Activated CD4-positive, alpha-beta T cell treated with anti-CD3 and anti-CD28 coated beads, Interleukin-2, amount 10 ng/mL, durations not matched to agents 7 days and 5 days (primary cell): ENCODE measurements at places on chromosomes 3 and 15.

- H3K36me3 ChIP-seq: no peaks in the 10 kb centered on the region
- H3K4me3 ChIP-seq: no peak overlapping the region
- no peak for DNase-seq
- H3K27ac ChIP-seq: no peak overlapping the region
- peaks cover 17% of the 10 kb centered on the region for H3K27me3 ChIP-seq
Observed at GRCh38 chr3:194265505-194265892, 85.6 kb downstream of the CPN2 start.

- H3K36me3 ChIP-seq: no peaks in the 10 kb centered on the region
- no peak overlapping the region for H3K27ac ChIP-seq
- no peaks in the 10 kb centered on the region for H3K4me1 ChIP-seq
- DNase-seq: no peak
Observed at GRCh38 chr3:13824521-13825310, 55.2 kb downstream of the WNT7A start.

GRCh38 chr15:99645543-99645935, 79.8 kb downstream of the MEF2A start:
- no peak overlapping the region for H3K27ac ChIP-seq
- H3K4me1 ChIP-seq: peaks cover 9% of the 10 kb centered on the region
- no peak for DNase-seq
- H3K4me3 ChIP-seq: no peak overlapping the region
- H3K27me3 ChIP-seq: no peaks in the 10 kb centered on the region

DNA sequence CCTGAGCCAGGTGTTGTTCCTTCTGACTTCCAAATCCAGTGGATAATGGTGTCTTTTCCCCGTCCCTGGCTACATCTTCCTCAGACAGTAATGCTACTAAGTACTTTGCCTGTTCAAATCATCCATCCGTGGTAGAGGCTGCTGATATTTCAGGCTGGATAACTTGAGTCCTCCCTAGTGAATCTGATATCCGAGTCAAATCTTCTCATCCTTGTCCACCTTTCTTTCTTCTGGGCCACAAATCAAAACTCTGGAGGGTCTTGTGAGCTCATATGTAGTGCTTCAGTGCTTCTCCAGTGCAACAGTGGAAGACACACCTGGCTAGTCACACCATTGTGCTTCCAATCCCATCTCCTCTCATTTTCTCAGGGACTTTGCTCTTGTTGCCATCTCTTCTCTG, 11.2 kb downstream of the SH3GL3 start:
- peaks cover 1% of the 10 kb centered on the region for H3K27me3 ChIP-seq
- no peaks in the 10 kb centered on the region for H3K36me3 ChIP-seq
- H3K4me3 ChIP-seq: no peak overlapping the region
- no peak for DNase-seq

DNA sequence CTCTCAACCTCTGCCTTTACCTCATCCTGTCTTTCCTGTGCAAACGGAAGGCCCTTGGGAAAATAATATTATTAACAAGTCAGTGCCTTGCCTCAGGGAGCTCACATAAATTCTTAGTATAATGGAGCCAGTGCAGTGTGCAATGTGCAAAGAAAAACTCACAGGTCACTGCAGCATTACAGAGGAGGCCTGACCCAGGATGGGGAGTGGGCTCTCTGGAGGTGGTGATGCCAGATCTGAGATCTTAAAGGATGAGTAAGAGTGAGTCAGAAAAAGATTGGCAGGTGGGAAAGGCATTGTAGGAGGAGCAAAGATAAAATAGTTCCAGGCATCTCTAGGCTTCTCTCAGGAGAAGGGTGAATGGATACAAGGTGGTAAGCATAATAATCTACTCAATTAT, 185.6 kb upstream of the ADAMTS9 start:
- H3K27me3 ChIP-seq: no peaks in the 10 kb centered on the region
- no peaks in the 10 kb centered on the region for H3K36me3 ChIP-seq
- no peak overlapping the region for H3K27ac ChIP-seq
- no peaks in the 10 kb centered on the region for H3K4me1 ChIP-seq

- H3K27me3 ChIP-seq: no peaks in the 10 kb centered on the region
- DNase-seq: no peak
- no peak overlapping the region for H3K27ac ChIP-seq
- peaks cover 27% of the 10 kb centered on the region for H3K36me3 ChIP-seq
- no peaks in the 10 kb centered on the region for H3K4me1 ChIP-seq
Observed at GRCh38 chr3:17394541-17395155, 347.8 kb downstream of the TBC1D5 start.

DNA sequence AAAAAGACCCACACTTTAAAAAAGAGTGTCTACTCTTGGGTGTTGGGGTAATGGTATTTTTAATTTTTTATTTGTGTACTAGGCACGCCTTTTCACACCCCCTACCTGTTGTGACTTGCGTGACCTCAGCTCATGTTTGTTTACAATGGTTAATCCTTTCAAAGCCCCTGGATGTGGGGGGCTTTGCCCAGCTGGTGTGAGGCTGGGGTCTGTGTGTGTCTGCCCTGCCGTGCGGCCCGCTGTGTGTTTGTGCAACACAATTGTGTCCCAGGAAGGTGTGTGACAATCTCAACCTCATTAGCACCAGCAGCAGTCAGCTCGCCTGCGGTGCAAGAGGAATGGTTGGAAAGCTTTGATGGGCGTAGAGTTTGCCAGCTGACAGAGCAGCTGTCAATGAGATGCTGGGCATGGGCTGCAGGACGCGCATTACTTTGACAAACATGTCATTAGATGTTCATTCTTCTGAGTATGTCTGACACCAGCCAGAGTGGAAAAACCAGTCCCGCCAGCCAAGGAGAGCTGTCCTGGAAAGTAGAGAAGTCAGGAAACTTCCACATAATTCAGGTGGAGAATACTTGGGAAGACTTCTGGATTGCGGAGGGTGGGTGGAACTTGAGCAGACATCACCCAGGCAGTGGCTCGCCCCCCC, 9.6 kb downstream of the LRRK1 start:
- no peaks in the 10 kb centered on the region for H3K4me1 ChIP-seq
- no peak for DNase-seq
- H3K27ac ChIP-seq: no peak overlapping the region
- H3K4me3 ChIP-seq: no peak overlapping the region
- peaks cover 5% of the 10 kb centered on the region for H3K27me3 ChIP-seq
- H3K36me3 ChIP-seq: no peaks in the 10 kb centered on the region

DNA sequence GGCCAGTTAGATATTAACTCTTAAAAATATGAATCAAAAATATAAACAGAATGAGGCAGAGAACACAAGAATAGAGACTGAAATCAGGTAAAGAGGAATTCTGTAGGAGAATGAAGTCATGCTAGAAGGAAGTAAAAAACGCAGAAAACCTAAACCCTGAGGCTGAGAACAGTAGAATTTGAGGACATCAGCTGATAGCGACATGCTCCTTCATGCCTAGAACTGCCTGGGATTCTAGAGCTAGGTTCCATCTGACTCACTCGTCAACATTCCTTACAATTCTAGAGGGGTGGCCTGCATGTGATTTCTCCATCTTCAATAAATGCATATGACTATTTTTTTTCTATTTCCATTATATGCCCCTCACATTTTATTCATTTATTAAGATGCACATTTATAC, 343.0 kb downstream of the ROBO1 start:
- no peaks in the 10 kb centered on the region for H3K27me3 ChIP-seq
- DNase-seq: no peak
- H3K36me3 ChIP-seq: no peaks in the 10 kb centered on the region
- H3K4me3 ChIP-seq: no peak overlapping the region
- no peaks in the 10 kb centered on the region for H3K4me1 ChIP-seq

DNA sequence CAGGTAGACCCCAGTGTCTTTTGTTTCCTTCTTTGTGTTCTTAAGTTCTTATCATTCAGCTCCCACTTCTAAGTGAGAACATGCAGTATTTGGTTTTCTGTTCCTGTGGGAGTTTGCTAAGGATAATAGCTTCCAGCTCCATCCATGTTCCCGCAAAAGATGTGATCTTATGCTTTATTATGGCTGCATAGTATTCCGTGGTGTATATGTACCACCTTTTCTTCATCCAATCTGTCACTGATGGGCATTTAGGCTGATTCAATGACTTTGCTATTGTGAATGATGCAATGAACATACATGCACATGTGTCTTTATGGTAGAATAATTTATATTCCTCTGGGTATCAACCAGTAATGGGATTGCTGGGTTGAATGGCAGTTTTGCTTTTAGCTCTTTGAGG, 24.4 kb downstream of the MCCC1 start:
- peaks cover 64% of the 10 kb centered on the region for H3K36me3 ChIP-seq
- no peaks in the 10 kb centered on the region for H3K27me3 ChIP-seq
- peaks cover 8% of the 10 kb centered on the region for H3K4me1 ChIP-seq
- no peak overlapping the region for H3K4me3 ChIP-seq
- DNase-seq: no peak

DNA sequence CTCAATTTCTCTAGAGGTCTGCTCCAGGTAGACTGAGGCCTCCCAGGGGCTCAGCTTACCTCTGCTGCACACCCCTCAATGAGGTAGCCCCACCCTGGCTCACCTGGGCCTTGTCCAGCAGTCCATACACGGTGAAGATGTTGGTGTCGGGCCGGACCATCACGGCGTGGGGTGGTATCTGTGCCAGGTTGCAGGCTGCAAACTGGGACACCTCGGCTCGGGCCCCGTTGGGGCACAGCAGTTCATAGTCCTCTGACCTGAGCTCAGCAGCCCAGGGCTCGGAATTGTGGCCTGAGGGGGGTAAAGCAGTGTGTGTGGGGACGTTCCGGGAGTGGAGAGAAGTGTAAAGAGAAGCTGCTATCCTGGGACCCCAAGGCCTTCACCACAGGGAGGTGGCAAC, 23.2 kb downstream of the MELTF start:
- no peak overlapping the region for H3K27ac ChIP-seq
- H3K36me3 ChIP-seq: no peaks in the 10 kb centered on the region
- peaks cover 18% of the 10 kb centered on the region for H3K4me1 ChIP-seq
- H3K4me3 ChIP-seq: no peak overlapping the region

DNA sequence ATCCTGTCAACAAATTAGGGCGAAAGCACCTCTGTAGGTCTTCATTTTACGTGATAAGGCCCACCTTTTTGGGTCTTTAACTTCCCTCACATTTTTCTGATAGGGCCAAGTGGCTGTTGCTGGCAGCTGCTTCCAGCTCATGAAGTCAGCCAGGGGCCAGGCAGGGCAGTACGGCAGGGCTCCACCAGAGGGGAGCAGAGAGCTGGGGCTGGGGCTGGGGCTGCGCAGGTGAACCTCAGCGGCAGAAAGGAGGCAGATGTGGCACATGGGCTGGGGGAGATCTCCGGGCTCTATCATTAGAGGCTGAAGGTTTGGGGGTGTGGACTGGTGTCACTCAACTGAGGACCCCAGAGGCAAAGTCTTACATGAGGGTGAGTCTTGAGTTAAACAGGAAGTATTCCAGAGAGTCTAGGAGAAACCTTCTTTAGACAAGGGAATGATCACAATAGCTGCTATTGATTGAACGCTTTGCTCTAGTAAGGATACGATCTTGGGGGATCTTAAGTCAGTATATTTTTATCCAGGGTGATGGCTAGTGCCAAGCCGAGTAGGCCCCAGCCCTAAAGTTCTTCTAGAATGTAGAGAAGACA, 62.8 kb upstream of the MEX3B start:
- H3K4me1 ChIP-seq: no peaks in the 10 kb centered on the region
- H3K36me3 ChIP-seq: no peaks in the 10 kb centered on the region
- DNase-seq: peak; percentile 74
- H3K27me3 ChIP-seq: no peaks in the 10 kb centered on the region
- no peak overlapping the region for H3K27ac ChIP-seq
